Suprapubic skin (tissue), 4 donors: ENCODE measurements at places on chromosomes 16 and 17. TPM values are rescaled to one million over a fixed set of nuclear protein-coding genes. Genes with fewer than 3 reads are reported as not detected.

- DNase-seq: no peak
These were observed 302.4 kb downstream of the SOX9 start for GRCh38 chr17:72423286-72423589.

Gene CDH5
- 23.6 TPM for total RNA-seq

- DNase-seq: no peak
These were observed 48.9 kb upstream of the HAPSTR1 start for GRCh38 chr16:9042533-9042932.

Gene SNN
- total RNA-seq: 17.0 TPM

- no peak for DNase-seq
These were observed 11.4 kb upstream of the FADS6 start for GRCh38 chr17:74904687-74905409.

- DNase-seq: no peak
These were observed 292.0 kb upstream of the CDH11 start for GRCh38 chr16:65413861-65414260.

DNA sequence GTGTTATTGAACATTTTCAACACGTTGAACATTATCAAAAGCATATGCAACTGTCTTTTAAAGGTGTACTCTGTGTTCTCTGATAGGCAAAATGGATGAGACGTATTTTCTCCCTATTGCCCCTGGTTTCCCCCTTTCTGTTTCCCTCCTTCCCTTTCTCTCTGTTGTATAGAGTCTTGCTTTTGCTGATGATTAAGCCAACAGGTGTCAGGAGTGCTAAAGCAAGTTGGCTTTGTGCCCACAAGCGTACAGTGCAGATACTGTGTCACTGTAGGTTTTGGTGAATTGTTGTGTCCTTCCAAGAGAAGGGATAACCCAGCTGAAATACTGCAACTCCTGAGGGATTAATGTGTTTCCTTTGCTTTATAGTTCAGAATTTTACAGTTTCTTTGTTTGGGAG lies 74.4 kb downstream of the COX10 start:
- no peak for DNase-seq

- no peak for DNase-seq
These were observed 18.9 kb upstream of the CBFA2T3 start for GRCh38 chr16:88995746-88996535.

- DNase-seq: no peak
These were observed 34.5 kb upstream of the GPRC5B start for GRCh38 chr16:19919142-19919541.

DNA sequence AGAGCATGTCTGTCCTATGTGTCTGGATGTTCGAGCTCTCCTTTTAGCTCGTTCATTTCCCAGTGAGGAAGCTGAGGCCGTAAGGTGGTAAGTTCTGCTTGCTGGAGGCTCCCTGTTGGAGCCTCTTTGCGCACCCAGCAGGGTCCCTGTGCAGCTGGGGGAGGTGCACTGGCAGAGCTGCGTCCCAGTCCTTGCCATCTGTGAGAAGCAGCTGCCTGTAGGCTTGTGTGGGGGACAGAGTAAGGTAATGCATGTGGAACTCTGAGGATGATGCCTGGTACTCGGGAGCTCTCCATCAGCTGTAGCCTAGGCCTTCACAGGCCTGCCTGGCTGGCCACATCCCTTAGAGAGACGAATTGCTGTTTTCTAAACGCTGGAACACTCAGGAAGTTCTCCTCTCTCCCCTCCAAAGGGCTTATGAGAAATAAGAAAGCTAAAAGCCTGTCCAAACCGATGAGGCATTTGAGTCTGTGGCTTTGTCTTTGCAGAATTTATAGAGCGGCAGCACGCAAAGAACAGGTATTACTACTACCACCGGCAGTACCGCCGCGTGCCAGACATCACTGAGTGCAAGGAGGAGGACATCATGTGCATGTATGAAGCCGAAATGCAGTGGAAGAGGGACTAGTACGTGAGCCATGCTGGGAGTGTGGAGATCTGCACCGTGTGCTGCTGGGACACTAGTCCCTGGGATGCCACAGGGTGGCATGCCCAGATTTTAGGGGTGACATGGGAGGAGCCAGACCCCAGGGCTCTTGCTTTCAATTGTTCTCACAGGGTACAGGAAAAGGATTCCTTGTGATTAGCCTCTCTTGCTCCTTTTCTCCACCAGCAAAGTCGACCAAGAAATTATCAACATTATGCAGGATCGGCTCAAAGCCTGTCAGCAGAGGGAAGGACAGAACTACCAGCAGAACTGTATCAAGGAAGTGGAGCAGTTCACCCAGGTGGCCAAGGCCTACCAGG lies 1.6 kb downstream of the NDUFB10 start:
- DNase-seq: no peak

Gene AANAT
- not detected for total RNA-seq

Gene CD300A
- total RNA-seq: 3.8 TPM

DNA sequence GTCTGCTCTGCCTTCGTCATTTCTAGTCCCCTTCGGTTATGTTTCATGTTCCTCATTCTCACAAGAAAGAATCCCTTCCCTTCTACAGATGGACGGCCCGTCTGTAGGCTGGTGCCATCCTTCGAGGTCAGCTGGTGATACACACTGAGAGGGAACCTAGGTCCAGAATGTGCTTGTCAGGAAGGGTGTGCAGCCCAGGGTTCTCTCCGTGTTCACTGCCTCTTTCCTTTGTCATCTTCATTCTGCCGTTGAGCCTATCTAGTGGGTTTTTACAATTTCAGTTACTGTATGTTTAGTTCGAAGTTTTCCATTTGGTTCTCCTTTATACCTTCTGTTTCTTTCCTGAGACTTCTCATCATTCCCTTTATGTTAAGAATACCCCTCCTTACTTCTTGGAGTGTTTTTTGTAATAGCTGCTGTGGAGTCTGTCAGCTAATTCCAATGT lies 18.9 kb downstream of the KIAA0513 start:
- DNase-seq: no peak
